Right ventricle myocardium inferior (tissue), 1 donor: ENCODE measurements at places on chromosomes 7 and 10. TPM values are rescaled to one million over a fixed set of nuclear protein-coding genes. Genes with fewer than 3 reads are reported as not detected.

NEUROD6 gene
- not detected for total RNA-seq

HPSE2 gene
- 0.14 TPM for total RNA-seq

AGR2 gene
- not detected for total RNA-seq

DNA sequence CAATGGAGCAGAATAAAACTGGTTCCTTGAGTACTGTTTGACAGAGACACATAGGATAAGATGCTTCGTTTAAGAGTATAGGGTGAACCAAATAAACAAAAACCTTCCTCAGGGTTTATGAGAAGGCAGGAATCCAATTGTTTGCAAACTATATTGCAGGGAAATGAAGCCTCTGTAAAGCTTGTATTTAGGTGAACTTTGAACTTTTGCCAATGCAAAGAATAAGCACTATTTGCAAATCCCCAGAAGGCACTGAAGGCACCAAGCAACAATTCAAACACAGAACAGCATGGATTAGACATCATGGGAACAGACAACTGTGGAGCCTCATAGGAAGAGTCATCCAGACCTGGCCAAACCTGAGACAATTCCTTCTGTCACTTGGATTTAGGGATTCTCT, 47.1 kb upstream of the WASL start:
- DNase-seq = no peak

FAM25A gene
- not detected for total RNA-seq

TBC1D12 gene
- total RNA-seq = 4.6 TPM

GRCh38 chr10:104935656-104936055, 294.6 kb downstream of the SORCS3 start:
- no peak for DNase-seq

DNA sequence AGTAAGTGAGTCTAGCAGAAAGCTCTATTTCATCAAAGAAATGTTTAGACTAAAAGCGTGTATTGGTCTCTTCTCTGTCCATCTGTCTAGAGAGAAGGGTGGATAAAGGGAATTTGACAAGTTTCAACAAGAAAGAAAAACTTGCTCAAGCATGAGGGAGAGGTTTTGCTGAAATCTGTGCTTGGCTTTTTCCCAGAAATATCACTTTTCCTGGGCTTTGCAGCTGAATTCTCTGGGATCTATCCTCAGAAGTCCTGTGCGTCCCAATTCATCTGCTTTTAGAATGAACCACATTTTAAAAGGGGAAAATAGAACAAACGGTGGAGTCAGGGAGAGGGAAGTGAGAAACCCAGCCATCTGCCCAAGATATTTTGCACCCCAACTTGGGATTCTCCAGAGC, 59.6 kb upstream of the CELF2 start:
- no peak for DNase-seq

DNA sequence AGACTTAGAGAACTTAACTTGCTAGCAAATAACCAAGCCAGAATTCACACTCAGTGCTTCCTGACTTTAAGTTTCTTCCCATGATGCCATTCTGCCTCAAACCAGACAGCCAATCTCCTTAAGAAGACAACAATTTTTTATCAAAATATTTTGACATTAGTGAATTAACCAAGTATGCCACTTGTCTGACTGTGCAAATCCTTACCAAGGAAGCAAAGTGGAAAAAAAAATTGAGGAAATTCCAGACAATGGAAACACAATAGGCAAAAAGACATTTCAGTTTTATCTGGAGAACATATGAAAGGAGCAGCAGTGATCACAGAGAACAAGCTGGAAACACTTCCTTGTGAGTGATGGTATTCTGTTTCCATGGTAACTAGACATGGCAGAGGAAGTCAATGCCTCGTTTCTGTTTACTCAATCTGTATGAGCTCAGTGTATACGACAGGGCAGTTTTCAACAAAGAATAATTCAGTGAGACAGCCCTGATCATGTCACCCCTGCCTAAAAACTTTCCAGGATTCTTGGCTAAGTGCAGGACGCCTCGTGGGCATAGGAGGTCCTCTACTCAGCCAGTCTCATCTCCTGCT, 114.2 kb downstream of the DYNC1I1 start:
- DNase-seq = no peak

GRCh38 chr7:156935250-156935649, 14.3 kb upstream of the NOM1 start:
- DNase-seq = no peak

PTPRZ1 gene
- 0.41 TPM for total RNA-seq

- DNase-seq = no peak
These were observed 81.5 kb downstream of the ITIH5 start for GRCh38 chr10:7585228-7585627.

DNA sequence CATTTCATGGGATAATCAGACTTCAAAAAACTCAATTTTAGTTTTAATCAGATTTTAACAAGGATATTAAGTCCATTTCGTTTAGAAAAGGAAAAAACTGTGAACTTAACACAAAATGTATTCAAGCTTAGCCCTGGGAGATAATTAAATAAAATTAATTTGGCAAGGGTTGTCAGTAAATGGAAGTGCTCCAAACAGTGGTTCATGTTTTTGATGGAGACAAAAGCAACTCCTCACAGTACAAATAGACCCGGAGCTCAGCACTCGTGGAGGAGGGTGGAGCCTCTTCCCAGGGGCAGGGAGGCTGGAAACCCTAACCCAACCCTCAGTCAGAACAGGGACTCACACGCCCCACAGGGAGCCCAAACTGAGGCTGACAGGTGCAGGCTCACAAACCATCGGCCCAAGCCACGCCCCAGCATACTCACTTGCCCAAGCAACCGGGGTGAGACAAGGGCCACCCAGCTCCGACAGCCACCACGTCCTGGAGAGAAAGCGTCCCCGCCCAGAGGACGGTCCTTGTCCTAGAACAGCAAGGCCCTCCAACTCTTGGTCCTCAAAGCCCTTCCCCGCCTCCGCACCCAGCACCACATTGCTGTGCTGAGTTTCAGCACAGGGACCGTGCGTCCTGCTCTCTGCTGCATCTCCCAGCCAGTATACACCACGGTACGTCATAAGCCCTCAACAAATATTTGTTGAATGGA, 39.8 kb downstream of the MAD1L1 start:
- no peak for DNase-seq

- no peak for DNase-seq
These were observed 149.3 kb downstream of the GALNT17 start for GRCh38 chr7:71281261-71281660.

MALRD1 gene
- 1.1 TPM for total RNA-seq

DNA sequence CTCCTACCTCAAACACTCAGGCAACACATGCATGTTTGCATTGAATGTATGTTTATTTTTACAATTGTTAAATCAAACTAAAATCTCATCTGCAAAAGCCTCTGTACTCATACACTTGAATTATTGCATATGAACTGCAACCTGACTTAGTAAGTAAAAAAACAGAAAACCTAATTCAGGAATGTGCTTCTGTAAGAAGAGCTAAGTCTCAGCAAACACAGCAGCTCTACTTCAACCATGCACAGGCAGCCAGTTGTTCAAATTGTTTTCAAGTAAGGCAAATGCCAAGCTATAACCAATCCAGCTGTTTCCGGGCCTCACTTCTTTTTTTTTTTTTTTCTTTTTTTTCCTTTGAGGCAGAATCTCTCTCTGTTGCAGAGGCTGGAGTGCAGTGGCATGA, 93.5 kb upstream of the MALRD1 start:
- no peak for DNase-seq

C10orf53 gene
- not detected for total RNA-seq

SEC31B gene
- 8.2 TPM for total RNA-seq

DNA sequence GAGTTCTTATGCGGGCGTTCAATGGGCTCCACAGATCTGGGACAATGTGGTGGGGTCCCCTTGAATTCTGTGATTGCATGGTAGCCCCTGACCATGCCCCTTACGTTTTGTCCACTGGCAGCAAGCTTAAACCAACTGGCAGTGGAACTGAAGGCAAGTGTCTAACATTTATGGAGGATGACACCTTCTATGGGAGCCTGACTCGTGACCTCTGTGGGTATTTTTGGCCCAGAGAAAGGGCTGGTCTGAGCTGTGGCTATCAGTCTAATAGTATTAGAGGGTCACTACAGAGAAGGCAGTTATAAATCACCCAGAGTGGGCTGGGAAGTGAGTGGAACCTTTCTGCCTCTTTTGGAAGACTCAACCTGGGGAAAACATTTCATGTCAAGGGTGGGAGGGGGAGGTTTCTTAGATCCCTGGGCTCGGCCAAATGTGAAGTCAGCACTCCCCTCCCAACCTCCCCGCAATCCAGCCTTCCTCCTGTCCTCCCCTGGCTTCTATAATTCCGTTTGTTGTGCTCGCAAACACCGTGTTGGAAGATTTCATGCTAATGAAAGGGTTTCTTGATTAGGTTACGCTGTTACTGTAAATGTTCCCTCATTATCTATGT, 322.7 kb downstream of the RPS24 start:
- DNase-seq = no peak

ZNF239 gene
- 2.5 TPM for total RNA-seq

- DNase-seq = no peak
These were observed 660 bp downstream of the VCL start for GRCh38 chr10:73998623-73998928.

DNA sequence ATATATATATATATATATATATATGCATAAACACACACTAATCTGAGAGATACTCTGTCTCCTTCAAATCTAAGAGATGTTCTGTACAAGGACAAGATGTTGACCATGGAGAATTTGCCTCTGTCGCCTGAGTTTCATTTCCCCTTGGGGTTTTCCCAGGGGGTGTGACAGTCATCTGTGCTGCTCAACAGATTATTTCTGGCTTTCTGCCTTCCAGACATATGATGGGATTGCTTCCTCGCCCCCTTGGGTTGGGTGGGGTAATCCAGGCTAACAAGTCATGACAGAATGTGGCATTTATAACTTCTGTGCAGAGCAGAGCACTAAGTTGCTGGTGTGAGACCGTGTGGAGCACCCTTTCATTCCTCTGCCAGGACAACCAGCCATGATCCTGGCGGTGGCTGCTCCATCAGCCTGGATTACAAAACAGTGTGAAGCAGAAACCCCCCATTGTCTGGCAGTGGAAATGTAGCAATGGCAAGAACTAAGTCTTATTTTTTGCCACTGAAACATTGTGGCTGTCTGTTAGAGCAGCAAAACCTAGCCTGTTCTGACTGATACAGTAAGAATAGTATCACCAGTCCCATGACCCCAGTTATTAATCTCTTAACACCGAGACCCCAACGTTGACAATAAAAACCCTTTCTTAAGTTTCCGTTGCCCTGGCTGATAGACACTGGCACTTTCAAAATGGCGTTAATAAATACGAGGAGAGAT, 13.7 kb upstream of the USP6NL start:
- no peak for DNase-seq

- DNase-seq = no peak
These were observed 29.9 kb downstream of the NKX2-3 start for GRCh38 chr10:99562631-99563030.

DNA sequence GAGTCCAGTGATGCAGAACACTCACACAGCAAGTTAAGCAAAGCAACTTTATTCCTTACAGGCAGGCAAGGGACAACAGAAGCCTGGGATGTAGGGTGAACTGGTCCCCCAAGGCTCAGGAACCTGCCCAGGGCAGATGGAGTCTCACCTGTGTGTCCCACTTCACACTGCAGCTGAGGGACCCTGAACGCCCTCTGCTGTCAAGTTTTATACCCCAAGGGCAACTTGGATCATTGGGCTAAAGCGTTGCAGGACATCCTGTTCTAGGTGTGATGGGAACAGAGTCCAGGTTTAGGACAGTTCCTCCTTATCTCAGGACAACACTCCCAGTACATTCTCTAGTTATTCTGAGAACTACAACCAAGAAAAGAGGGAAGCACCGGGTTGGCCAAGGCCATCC, 49.5 kb upstream of the ZNF746 start:
- DNase-seq = no peak

DNA sequence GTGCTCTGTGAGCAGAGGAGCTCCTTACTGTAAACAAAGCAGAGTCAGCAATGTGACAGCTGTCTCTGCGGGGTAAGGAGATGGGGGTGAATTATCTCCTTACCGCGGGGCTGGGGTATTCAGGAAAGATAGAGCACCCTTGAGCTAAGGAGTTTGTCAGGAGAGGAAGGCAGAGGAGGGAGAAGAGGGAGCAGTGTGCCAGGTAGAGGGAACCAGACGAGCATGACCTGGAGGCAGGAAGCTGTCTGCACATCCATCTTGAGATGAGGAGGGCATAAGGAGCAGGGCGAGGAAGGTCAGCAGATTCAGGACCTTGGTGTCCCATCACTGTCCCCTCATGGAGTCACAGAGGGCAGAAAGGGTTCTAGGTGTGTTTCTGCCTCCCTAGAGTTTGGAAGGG, 32.5 kb upstream of the GPR26 start:
- DNase-seq = no peak

GRCh38 chr7:78673272-78673671, 780.2 kb downstream of the MAGI2 start:
- no peak for DNase-seq

- DNase-seq = no peak
These were observed 1.5 kb upstream of the HTR7 start for GRCh38 chr10:90859321-90859751.

CYP3A4 gene
- total RNA-seq = not detected

DNA sequence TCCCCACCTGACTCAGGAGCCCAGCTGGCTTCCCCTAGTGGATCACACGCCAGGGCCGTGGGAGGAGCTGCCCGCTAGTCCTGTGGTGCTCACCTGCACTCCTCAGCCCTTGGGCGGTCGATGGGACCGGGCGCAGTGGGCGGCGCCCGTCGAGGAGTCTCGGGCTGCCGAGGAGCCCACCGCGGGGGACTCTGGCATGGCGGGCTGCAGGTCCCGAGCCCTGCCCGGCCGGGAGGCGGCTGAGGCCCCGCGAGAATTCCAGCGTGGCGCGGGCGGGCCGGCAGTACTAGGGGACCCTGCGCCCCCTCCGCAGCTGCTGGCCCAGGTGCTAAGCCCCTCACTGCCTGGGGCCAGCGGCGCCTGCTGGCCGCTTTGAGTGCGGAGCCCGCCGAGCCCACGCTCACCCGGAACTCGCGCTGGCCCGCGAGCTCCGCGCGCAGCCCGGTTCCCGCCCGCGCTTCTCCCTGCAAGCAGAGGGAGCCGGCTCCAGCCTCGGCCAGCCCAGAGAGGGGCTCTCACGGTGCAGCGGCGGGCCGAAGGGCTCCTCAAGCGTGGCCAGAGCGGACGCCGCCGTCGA, 367.9 kb downstream of the TYW1 start:
- no peak for DNase-seq

DNA sequence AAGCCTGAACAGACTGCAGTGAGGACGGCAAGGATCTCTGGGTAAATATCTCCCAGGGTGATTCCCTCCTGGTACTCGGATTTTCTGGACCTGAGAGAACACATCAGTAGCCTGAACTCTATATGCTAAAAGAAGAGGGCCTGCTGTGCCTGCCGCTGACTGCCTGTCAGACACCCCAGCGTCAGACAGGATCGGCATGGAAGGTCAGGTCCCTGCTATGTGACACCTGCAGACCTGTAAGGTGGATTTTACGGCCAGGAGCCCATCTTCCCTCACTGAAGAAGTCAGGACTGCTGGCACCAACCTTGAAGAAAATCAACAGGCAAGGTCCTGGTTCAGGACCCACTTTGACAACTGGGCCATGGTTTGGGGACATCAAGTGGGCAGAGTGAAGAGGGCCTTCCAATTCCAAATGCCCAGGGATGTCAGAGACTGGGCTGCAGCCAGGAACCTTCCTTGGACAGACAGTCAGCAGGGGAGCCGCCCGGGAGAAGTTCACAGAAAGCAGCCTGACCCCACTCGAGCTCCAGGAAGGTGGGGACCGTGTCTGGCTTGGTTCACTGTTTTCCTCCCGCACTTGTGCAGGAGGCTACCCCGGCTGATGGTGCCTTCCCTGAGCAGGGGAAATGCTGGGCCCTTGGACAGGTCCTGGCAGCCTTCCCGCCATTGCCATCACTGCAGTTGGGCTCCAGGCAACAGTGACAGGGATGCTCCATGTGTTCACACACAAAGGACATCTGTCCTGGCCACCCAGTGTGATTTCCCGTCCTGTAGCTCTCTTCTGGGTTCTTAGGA, 91.8 kb upstream of the LANCL2 start:
- DNase-seq = no peak

UNCX gene
- total RNA-seq = not detected

- no peak for DNase-seq
These were observed 180.3 kb upstream of the SHH start for GRCh38 chr7:155992538-155992937.
